ENCODE measurements at places on chromosomes 5 and 9.

- no peak for DNase-seq
Measured at GRCh38 chr9:7174884-7175283, 417.1 kb downstream of the KDM4C start.

- no peak for DNase-seq
Measured at GRCh38 chr9:129102791-129103594, 7.6 kb downstream of the CRAT start.

GRCh38 chr9:761176-761792 lies 80.2 kb upstream of the DMRT1 start:
- no peak for DNase-seq

DNA sequence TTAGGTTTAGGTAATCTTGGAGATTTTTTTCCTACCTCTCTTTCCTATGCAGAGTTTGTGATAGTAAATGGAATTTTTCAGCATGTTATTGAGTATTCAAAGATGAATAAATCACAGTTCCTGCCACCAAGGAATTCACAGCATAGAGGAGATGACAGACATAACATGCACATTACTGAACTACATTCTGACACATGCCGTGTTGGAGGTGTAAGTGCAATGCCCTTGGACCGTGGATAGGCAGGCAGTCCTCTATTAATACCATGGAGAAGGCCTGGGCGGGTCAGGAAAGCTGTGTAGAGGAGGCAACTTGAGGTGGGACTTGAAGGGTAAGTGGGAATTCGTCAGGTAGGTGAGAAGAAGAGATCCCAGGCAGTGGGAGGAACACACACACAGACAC lies 43.9 kb downstream of the MCCC2 start:
- no peak for DNase-seq

DNA sequence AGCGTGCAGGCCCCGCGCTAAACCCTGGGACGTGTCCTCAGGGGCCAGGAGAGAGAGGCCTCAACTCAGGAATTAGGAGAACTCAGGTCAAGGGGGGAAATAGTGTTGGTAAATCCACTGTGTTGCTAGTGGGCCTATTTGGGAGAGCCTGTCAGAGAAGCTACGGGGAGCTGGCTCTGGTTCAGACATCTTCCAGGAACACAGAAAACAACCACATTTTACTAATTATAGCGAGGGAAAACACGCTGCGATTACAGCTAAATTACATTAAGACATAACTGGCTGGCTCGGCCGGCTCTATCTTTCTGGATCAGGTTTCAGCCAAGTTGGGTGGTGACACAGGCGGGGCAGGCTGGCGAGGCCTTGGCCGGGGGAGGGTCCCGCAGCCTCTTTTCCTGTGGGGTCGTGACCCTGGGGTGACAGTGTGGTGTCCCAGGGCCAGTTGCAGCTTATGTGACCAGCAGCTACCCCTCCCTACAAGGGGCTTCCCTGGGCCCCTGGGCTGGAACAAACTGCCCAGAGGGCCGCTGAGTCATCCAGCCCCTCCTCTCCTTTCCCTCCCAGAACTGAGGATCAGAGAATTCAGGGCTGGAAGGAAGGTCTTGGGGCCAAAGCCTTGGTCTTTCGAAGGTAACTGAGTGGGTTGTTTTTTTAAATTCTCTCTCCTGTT lies 75.1 kb downstream of the FGF18 start:
- DNase-seq, result no peak

DNA sequence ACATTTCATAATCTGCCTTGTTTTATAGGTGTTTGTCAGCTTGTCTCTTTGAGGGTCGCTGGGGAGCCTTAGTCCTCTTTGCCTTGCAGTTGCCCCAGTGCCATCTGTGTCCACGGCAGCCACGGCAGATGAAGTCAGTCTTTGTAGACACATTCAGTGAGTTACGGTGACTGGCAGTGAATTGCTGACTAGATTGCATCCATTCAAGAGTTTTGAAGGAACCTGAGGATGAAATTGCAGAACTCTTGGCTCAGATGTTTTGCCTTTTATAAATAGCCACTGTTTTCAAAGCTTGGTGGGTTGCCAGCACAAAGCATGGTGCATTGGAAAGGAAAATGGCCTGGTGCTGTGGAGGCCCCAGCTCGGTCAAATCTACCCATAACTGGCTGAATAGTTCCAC lies 125.6 kb downstream of the TRIO start:
- DNase-seq, result no peak

DNA sequence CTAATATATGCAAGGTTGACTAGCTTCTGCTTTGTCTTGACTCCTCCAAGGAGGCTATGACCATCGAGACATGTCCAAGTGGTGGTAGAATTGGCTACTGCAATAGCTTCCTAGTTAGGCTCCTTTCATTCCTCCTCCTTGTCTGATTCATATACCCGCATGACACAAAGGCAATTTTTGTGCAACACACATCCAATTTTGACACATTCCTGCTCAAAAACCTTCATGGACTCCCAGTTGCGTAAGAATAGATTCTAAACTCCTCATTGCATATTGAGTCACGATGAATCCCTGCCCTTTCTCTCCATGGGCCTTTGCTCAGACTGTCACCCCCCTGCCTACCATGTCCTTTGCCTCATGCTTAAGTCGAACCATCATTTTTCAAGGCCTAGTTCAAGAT lies 344.5 kb downstream of the ACTL7B start:
- no peak for DNase-seq

DNA sequence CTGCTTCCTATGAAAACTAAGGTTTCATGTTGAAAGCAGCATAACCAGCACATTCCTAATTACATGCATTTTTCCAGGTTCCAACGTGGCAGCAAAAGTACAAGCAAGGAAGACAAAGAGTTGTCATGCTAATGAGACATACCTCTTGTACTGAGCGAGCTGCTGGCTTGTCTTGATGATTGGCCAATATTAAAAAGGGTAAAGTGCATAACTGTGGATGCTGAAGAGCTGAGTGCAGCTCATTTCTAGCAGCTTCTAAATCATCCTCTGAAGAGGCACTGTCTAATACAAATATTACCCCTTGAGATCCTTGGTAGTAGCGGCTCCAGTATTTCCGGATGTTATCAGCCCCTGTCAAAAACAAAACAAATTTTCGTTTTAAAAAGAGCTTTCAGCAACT lies 197.3 kb downstream of the ARL15 start:
- no peak for DNase-seq

GRCh38 chr5:84125216-84125615 lies 259.5 kb downstream of the EDIL3 start:
- DNase-seq, result no peak

DNA sequence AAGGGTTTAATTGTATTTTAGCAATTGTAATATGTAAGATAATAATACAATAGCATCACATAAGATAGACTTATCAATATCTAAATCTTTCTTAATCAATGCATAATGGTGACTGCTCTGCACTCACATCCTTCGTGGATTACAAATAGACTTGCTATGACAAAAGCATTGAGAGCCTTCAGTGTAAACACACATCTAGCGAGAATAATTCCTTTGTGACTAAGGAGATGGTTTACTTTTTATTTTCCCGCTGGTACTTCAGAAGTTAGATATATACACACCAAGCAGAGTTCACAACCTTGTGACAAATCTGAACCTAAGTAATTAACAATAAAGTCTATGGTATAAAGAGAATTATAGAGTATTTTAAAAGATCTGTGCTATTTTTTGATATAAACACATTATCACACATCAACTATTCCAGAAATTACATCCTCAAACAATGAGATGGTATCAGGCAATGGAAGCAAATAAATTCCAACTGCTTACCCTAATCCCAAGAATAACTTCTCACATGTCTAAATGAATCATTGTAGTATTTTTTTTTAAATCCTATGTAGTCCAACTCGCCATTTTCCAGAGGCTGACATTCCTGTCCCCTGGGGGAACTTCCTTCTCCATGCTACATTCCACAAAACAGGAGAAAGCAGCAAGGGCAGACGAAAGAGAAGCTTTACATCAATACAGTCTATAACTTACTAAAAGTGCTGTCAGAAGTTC lies 51.2 kb downstream of the MAPKAP1 start:
- no peak for DNase-seq

DNA sequence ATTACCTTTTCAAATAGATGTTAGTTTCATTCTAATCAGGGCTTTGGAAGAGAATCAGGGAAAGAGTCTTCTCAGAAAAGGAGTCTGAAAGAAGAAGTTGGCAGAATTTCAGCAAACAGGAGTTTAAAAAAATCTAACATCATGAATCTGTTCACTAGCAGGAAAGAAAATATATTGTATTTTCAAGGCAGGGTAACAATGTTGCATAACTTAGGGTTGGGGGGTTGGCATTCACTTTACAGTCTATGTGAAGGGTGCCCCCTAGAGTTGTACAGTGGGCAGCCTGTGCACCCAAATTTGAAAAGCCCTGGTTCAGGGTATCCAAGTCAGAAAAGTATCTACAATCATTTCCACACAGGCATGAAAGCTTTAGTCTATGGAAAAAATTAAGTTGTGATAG lies 348.4 kb upstream of the SLC30A5 start:
- DNase-seq, result no peak

- no peak for DNase-seq
Measured at GRCh38 chr9:117437283-117437682, 22.4 kb upstream of the ASTN2 start.

- DNase-seq, result no peak
Measured at GRCh38 chr9:109919736-109920408, 139.9 kb downstream of the PALM2AKAP2 start.

- DNase-seq, result no peak
Measured at GRCh38 chr9:16512281-16512680, 358.2 kb downstream of the BNC2 start.

- DNase-seq, result no peak
Measured at GRCh38 chr5:138870611-138871010, 4.5 kb downstream of the LRRTM2 start.

GRCh38 chr5:80916676-80917075 lies 43.5 kb upstream of the RASGRF2 start:
- no peak for DNase-seq

DNA sequence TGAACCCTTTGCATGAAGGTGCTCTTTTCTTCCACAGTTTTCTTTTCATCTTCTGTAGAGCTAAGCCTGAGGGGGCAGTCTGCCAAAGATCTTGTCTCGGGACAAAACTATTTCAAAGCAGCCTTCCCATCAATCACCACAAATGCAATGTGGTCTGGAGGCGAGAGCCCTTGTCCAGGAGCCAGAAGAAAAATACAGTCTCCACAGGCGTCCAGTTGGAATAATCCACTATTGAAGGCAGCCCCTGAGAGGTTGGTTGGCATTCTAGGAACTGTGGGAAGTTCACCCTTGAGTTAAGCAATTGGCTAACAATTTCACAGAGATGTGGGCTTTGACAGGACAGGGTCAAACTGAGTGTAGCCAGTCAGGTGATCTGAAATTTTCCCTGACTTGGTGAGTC lies 72.0 kb downstream of the SEMA6A start:
- DNase-seq, result no peak

Measured in CD4-positive, alpha-beta T cell treated with Interleukin-2 at 100 ng/mL for 4 hours (primary cell).